GM10248 (cell line): ENCODE measurements at places on chromosomes 7 and 10.

DNA sequence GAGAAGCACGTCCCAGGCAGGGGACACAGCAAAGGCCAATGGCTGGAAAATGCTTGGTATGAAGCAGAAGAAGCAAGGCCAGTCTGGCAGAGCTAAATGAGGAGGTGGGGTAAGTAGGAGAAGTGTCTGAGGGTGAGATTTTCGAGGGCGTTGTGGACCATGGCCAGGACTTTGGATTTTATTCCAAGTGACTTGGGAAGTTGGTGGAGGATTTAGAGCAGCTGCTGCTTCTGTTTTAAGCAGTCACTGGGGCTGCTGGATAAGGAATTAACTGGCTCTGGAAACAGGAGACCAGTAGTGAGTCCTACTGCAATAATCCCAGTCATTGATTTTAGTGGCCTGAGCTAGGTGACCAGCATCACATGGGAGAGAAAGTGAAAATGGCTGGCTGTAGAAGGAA, 67.6 kb upstream of the GSDME start:
- DNase-seq, result no peak

- no peak for DNase-seq
These were observed 23.6 kb downstream of the ZNF783 start for GRCh38 chr7:149285603-149286002.

DNA sequence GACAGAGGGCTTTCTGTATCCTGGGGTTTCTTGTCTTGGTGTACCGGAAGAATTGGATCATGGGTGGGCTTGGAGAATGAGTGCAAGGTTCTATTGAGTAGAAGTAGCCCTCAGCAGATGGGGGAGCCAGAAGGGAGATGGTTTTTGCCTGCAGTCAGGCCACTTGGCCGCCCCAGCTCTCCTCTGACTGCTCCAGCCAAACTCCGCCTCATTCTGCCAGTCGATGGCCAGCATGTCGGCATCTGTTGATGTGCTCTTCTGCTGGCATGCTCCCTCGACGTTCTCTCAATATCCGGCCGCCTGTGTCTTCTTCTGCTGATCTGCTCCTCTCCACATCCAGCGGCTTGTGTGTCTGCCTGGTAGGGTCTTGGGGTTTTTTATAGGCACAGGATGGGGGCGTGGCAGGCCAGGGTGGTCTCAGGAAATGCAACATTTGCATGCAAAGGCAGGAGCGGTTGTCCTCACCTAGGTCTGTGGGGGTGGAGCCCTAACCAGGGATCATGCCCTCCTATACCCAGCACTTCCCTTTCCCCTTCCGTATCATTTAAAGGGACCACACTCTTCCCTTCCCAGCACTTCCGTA, 40.2 kb upstream of the TNS3 start:
- no peak for DNase-seq

- DNase-seq, result no peak
These were observed 129.9 kb downstream of the NOC3L start for GRCh38 chr10:94232711-94233383.

DNA sequence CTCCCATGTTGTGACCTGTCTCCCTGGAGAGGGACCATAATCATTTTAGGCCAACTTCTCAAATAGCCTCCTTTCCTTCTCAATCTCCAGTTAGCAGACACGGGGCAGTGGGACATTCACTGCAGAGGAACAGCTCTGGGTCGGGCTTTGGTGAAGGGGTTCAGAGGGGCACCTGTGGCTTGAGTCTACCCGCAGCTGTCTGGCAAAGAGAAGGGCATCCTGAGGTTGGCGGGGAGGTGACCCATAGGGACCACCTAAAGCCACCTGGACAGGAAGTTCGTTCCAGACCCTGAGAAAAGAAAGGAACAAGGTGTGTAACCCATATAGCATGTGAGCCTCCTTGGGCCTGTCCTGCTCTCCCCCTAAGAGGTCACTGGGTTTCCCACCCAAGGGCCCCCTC, 155.0 kb downstream of the OAT start:
- no peak for DNase-seq

DNA sequence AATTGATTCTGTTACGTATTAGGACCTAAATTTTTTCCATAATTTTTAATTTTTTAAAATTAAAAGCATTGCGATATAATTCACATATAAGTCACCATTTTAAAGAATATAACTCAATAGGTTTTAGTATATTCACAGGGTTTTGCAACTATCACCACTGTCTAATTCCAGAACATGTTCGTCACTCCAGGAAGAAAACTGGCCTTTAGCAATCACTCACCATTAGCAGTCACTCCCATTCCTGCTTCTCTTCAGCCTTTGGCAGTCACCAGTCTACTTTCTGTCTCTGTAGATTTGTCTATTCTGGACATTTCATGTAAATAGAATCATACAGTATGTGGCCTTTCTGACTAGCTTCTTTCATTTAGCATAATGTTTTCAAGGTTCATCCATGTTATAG, 176.5 kb downstream of the EXOC4 start:
- DNase-seq, result no peak

DNA sequence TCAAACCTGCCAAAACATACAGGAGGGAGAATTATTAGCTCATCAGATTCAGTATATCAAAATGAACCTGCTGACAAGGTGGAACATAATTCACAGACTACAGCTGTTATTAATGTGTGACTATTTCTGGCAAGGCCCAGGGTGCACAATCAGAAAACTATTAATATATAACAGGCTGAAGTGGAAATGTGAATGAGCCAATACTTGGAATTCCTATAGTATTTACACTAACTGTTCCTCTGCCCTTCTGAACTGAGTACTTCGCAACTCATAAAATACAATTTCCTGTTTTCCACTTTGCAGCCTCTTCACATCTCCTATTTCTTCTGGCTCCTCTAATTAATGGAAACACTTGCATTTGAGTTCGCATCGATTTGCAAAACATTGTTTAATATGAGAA, 330.8 kb downstream of the DPP6 start:
- DNase-seq, result no peak

- DNase-seq, result no peak
These were observed 266.9 kb downstream of the DNAJB6 start for GRCh38 chr7:157603716-157604115.
